Spinal cord (tissue), 10 donors: ENCODE measurements at places on chromosomes 4 and X.

DNA sequence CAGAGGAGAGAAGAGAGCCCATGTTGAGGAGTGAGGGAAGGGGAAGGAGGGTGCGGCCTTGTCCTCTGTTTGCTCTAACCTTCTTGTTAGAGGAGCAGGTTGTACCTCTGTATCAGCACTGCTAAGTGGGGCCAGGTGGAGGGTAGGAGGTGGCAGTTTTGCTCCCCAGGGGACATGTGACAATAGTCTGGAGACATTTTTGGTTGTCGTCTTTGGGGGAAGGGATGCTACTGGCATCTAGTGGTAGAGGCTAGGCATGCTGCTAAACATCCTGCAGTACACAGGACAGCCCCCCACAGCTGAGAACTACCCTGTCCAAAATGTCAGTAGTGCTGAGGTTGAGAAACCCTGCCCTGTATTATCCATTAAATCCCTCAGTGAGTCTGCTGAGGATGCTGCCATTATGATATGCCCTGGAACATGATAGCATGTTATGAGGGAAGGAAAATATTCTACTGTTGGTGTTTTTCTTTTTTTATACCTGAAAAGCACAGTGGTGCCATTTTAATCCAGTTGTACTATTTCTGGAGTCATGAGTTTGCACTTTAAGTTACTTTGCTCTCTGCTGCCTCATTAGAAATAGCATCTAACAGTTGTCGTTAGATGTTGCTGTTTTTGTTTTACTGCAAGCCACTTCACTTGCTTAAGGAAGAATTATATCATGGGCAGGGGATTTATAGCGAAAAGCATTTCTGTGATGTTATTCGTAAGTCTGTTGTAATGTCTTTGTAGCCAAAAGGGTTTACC, 90.6 kb downstream of the LRP2BP start:
- DNase-seq, result no peak

DNA sequence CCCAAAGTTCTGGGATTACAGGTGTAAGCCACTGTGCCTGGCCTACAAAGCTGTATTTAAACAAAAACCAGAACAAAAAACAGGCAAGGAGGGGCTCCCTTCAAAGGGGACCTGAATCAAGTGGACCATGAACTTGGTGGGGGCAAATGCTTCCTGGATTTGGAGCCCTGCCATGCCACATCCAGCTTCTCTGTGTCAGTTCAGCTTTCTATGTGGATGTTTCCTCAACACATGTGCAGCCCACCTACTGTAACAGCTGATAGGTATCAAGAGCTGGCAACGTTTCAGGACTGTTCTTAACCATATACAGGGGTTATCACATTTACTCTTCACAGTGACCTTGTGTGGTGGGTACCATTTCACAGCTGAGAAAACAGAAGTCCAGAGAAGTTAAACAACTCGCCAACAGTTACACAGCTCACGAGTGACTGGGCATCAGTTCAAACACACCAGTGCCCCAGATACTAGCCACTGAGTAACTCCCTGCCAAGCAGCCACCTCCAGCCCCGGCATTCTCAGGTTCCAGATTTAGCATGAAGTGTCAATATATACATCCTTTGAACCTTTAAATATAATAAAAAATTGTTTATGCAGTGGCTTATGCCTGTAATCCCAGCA, 7.5 kb downstream of the GPR143 start:
- DNase-seq, result no peak

DNA sequence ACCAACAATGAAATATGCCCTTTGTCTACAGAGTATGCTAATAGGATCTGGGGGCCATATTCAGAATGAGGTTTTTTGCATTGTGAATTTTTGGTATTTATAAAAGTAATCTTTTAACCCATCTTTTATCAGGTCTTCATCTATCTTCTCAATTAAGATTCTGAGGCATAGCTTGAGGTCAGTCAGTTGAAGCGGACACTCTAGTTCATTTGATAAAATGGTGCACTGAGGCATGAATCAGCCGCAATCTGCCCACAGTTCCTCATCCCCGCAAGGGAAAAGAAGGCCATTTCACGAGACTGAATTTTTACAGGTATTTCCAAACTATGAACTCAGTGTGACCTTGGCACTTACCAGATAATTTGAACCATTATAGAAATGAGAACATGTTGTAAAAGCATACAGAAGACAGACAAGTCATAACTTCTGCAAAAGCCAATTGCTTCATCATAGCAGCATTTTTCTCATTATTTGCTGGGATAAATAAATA, 19.3 kb upstream of the VCX2 start:
- DNase-seq, result no peak

DNA sequence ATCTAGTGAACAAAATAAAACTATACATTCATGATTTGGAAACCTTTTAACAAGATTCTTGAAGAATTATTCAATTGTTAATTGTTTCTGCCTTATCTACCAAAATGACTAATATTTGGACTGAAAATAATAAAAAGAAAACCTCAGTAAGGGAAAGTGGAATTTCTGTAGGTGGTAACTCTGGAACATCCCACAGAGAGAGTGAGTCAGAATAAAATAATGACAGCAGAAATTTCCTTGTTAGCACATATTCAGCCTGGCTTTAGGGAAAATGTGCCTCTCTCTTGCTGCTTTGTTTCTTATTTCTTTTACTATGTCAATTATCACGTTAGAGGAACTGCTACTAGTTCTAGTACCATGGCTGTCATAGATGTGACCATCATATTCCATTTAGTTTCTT, 421.5 kb upstream of the GNPDA2 start:
- no peak for DNase-seq

DNA sequence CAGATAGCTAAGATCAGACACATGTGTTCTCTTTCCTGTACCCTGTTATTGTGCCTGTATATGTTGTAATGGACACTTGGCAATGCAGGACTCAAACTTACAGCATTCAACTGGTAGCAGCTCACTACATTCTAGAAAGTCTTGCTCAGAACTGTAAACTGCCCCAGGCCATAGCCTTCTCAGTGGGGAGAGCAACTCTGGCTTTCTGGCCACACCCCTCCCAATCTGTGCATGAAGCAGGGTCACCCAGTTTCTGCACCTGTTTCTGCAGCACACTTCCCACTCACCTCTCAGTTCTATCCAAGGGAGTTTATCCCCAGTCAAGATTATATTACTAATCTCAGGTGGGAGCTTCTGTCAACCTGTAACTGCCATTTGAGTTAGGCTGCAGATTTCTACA, 38.9 kb upstream of the TBX22 start:
- DNase-seq, result no peak

GRCh38 chr4:156516698-156517097, 454.9 kb downstream of the PDGFC start:
- no peak for DNase-seq

- DNase-seq, result no peak
Measured at GRCh38 chr4:173273941-173274340, 60.2 kb downstream of the HMGB2 start.

DNA sequence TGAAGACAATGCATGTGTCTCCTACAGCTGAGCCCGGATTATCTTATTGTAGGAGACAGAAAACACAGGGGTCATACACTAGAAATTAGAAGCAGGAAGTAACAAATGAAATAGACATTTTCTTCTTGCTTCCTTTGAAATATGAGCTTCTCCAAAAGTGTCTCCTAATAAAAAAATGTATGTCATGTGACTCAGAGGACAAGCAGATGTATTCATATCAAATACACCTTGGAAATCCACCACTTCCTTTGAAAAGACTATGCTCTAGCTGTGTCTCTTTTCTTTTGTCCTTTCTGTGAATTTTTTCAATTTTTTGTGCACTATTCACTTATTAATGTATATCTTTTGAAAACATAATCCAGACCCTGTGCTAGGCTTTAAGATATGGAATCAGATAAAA, 1906.2 kb downstream of the C4orf33 start:
- DNase-seq, result no peak

DNA sequence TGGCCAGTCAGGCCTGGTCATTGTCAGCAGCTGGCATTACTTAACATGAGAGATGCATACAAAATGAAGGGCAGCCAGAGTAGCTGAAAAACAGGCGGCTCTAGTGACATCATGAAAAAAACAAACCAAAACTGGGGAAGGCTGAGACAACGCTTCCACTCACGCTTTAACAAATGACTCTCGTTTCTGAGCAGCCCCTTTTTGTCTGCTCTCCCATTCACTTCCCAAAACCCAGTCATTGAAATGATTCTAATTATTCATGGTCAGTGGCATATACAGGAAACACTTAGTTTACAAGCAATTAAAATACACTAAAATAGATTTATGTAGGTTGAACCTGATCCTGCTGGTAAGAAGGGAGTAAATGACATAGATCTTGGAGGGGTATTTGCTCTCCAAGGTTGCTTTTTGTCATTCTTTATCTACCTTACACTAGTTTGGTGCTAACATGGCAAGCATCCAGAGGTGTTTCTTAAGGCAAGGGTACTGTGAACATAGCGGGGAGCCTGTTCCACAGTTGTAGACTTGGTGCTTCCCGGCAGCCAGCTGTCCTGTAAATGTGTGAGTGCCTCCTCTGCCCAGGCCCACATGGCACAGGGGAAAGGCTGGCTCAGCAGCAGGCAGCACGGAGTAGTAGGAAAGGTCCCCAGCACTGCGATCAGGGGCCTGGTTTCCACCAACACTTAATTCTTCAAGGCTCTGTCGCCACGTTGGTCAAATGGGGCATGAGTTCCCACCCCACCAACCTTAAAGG, 61.2 kb upstream of the CITED1 start:
- peak; percentile 57 for DNase-seq

GRCh38 chr4:167717495-167717894, 374.8 kb upstream of the ANXA10 start:
- no peak for DNase-seq

GRCh38 chr4:122959981-122960610, 37.7 kb upstream of the NUDT6 start:
- DNase-seq, result no peak

DNA sequence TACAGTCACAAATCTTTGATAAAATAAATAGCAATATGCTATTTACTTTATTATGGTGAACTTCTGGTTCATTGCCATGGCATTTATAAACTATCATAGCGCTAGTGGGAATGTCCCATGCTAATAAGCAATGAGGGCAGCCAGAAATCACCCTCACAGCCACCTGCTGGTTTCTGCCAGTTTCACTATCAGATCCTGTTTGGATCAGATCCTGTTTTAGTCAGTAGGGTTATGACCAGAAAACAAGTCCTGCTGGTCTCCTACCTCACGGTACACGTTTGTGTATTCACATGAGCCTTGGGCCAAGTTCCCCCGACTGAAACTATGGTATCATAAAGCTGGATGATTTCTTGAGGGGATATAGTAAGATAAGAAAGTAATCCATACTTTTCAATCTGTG, 17.7 kb downstream of the FOXR2 start:
- DNase-seq, result no peak

- no peak for DNase-seq
Measured at GRCh38 chr4:88630756-88631155, 38.5 kb downstream of the HERC3 start.

- no peak for DNase-seq
Measured at GRCh38 chr4:123359449-123360315, 36.9 kb upstream of the SPRY1 start.

- DNase-seq, result no peak
Measured at GRCh38 chrX:114675365-114675764, 91.5 kb downstream of the HTR2C start.

DNA sequence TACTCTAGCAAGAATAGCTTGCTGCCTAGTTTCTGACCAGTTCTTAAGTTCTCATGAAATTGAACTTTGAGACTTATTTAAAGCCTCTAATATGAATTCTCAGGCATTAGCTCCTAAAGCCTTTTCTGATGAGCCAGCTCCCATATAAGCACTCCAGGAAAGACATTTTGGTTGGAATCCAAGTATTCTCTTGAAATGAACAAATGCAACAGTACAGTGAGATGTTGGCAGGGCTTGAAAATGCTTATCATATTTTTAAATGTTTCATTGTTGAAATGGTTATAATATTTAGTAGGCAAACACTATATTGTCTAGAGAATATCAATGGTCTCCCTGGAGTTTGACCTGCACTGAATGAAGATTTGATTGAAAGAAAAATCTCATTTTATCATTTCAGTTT, 240.3 kb downstream of the ANK2 start:
- DNase-seq, result no peak

DNA sequence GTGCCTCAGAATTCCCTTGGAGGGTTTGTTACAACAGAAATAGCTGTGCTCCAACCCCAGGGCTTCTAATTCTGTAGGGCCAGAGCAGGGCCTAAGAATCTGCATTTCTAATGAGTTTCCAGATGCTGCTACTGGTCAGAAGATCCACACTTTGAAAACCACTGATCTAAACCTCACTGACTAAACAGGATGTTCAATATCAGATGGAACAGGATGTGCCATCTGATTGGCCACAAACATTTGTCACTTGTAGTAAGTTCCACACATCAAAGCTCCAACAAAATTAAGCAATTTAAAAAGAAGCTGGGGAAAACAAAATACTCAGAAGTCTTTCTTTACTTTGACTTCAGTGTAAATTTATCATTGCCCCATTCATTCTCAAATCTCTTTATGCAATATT, 14.3 kb downstream of the CASK start:
- no peak for DNase-seq

GRCh38 chrX:16112428-16112827, 10.9 kb upstream of the GRPR start:
- no peak for DNase-seq

DNA sequence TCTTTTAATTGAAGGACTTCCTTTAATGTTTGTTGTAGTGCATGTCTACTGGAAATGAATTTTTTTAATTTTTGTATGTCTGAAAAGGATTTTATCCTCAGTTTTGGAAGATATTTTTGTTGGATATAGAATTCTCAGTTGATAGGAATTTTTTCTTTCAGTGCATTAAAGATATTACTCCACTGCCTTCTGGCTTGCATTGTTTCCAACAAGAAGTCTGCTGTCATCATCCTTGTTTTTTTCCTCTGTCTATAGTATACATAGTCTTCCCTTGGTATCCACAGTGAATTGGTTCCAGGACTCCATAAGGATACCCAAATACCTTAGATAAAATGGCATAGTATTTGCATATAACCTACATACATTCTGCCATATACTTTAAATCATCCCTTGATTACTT, 33.5 kb downstream of the SCD5 start:
- DNase-seq, result no peak

DNA sequence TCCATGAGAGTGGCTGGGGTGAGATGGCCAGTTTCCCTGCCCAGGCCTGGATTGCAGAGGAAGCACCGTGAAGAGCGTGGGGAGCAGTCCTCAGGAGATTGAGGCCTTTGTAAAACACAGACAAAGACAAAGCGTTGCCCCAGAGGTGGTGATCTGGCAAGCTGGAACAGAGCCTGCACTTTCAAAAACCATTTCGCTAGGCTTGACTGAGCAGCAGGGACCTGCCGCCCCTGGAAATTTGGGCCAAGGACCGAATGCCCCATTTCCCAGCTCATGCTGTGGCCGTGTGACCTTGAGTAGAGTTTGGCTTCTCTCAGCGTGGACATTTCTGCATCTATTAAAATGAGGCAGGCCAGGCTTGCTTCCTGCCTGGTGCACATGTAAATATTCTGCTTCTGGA, 381.4 kb downstream of the BCOR start:
- no peak for DNase-seq

- no peak for DNase-seq
Measured at GRCh38 chr4:139988863-139989765, 164.9 kb downstream of the MAML3 start.
